ENCODE measurements at places on chromosomes 2 and 18.
A peak's percentile ranks its signal among the peaks of the same experiment; 100 is the strongest.

DNA sequence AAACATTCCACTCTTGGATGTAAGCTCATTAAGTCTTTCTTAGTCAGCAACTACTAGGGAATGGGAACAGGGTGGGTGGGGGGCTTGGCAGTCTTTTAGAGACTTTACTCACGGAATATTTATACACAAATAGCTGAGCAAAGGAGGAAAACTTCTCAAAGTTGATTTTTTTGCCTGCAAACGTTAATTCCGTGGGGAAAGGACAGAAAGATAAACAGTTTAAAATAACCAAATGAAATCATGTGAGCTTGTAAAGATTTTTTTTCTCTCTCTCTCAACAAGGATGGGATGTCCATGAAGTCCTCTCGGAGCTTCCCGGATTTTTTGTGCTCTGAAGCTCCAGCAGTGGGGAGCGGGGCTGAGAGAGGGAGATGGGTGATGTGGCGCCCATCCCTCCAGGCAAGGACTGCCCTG, 32.2 kb upstream of the MAT2A start:
- DNase-seq = no peak

DNA sequence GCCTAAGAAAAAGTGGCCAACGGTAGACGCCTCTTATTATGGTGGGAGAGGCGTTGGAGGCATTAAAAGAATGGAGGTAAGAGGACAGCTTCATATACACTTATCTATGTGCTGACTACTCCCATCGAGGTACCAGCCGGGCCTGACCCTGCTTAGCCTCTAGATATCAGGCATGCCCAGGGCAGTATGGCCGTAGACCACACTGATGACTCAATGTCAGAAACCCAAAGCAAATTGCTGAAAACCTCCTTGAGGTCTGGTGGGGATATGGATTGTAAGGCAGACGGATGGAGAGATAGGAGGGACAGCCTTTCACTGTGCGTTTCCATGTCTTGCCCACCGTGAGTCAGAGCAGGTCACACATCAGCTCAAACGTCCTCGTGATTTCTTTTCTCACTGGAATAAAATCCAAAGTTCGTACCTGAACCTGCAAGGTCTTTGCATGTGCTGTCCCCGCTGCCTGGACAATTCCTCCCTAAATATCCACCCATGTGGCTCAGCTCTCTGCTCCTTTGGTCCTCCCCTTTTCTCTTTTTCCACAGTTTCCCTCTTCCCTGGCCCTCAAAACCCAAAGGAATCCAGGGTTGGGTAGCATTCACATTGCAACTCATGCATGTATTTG, 168.9 kb downstream of the ANTXR1 start:
- DNase-seq = no peak

GRCh38 chr18:46184727-46185126, 80.5 kb downstream of the HAUS1 start:
- no peak for DNase-seq

- no peak for DNase-seq
Measured at GRCh38 chr2:207974216-207974605, 51.1 kb downstream of the PLEKHM3 start.

DNA sequence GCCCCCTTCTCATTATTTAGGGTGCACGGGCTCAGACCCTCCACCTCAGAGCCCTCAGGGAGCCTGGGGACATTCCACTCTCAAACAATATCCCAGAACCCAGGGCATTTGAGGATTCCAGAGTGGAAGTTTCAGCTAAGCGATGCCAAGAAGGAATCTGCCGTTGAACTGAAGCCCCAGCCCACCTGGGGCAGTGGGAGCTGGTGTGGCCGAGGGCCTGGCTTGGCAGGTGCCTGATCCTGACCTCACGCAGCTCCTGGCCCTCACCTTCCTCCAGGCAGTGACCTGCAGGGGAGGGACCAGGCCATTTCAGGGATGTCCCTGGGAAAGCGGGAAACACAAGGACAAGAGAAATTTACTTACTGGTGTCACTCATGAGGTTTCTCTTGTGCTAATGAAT, 58.2 kb downstream of the ACKR3 start:
- DNase-seq = no peak

GRCh38 chr18:35609236-35609635, 27.7 kb downstream of the GALNT1 start:
- DNase-seq = no peak

DNA sequence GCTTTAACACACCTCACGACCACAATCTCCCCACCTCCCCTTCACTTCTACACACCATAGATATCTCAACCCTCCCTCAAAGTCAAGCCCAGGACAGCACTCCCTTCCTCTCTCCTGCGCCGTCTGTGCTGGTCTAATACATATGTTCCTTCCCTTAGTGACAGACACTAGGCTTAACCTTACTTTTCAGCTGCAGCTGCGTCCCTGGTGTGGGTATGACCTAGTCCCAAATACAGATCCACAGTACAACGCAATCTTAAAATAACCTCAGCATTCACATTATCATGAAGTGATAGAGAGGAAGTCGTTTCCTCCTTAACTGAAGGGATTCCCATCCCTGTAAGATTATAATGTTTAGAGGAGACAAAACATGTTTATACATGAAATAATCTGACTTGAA, 192.7 kb upstream of the TANK start:
- DNase-seq = no peak

DNA sequence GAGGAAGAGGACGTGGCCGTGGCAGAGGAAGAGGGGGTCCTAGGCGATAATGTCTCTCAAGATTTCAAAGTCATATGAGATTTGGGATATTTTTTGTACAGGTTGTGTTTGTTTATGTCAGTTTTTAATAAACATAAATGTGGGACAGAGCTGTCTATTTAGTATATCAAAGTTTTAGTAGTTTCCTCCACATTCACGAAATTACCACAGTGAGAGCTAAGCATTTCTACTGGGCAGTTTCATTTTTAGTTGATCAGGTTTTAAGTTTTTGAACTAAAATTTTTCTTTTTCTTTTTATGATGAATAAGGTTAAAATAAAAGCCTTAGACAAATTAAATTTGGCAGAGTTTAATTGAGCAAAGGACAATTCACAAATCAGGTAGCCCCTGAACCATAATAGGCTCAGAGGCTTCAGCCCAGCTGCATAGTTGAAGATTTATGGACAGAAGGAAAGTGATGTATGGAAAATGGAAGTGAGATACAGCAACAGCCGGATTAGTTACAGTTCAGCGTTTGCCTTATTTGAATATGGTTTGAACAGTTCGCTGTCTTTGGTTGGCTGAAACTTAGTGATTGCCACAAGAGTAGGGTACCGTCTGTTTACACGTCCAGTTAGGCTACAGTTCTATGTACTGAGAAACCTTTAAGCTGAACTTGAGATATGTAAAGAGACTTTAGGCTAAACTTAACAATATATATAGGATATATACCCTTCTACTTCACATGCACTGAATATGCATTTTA, 17.1 kb downstream of the SNRPD1 start:
- no peak for DNase-seq

DNA sequence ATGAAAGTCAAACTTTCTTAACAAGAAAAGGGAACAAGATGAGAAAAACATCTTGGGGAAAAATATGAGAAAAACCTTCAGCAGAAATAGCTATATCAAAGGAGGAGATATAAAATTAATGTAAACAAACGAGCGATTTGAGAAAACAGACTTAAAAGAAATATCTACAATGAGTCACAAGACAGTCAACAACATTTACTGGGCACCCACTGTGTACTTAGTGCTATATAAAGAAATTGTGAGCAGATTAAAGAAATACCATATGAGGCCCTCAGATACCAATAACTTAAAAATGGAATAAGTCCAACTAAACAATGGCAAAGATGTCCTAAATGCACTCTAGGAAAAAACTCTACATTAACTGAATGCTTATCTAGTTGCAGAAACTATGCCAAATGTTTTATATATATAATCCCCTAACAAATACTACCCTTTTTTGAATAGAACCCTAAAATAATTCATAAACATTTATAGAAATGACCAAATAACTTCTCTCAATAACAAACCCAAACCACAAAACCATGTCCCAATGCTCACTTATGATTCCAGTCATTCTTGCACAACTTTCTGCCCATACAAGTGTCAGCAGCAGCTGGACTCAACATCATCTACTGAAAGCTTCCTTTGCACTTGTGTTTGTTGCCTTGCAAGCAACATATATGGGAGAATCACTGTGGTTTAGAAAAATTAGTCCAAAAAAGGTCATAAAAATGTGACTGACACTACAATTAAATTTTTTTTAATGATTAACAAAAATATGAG, 83.5 kb downstream of the COBLL1 start:
- no peak for DNase-seq

- no peak for DNase-seq
Measured at GRCh38 chr2:60741576-60741975, 14.5 kb upstream of the PAPOLG start.

- no peak for DNase-seq
Measured at GRCh38 chr2:31219131-31219969, 2.0 kb upstream of the CAPN14 start.

GRCh38 chr18:48470484-48471180, 61.4 kb upstream of the ZBTB7C start:
- DNase-seq = no peak

- no peak for DNase-seq
Measured at GRCh38 chr2:54586062-54586461, 129.9 kb downstream of the SPTBN1 start.

GRCh38 chr2:72841462-72842125, 15.8 kb upstream of the EXOC6B start:
- DNase-seq = peak; percentile 53

DNA sequence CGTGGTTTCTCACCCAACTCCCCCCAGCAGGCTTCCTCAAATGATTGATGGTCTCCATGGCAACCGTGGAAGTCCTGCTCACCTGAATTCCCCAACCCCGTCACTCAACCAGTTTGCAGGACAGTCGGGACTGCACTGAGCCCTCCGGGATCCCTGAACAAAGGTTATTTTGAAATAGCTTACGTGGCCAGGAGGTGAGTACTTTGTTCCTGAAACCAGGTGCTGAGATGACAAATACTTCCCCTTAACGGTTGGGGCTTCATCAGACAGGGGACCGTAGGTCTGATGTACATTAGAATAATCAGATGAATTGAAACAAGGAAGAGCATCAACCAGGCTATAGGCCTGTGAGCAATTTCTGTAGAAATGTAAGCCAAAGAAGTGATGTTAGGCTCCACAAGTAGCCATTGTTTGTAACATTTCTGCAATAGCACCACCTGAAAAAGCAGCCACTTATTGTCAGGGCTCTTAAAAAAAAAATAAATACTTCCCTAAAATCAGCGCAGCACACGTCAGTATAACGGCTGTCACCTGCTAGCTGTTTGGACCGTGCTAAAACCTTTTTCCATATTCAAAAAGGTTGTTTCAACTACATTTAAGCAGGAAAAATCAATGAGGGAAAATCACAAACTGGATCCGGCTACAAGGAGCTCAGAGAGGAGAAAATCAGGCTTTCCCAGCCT, 206.4 kb upstream of the ID2 start:
- DNase-seq = no peak

DNA sequence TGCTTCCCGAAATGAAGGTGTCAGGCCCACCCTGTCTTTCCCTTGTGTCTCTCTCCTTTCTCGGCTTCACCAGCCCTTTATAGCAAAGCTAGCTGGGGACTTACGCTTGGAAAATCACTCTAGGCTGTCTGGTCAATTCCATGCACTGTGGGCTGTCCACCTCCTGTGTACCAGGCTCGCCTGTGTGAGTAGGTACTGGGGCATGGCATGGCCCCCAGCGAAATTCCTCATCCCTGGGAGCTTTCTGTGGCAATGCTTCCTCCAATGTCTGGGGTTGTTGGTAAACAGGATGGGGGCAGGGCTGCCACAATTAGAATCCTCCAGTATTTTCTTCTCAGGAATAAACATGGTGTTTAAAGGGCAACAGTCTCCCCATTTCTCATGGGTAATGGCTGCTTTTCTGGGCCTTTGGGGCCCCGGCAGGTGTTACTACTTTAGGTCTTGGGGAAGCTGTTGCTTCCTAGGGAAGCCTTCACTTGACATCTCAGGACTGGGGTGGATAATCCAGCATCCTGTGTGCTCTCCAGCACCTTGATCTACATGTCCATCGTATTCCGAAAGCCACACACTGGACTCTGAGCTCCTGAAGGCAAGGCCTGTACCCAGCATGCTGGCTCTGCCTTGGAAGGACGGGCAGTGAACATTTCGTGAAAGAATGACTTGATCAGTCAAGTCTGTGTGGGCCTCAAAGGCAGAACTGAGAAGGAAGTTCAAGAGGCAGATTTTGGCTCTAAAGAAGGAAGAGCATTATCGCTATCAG, 21.1 kb downstream of the RHOB start:
- no peak for DNase-seq

- DNase-seq = peak; percentile 84
Measured at GRCh38 chr18:79395761-79396404, at the start of gene NFATC1. Gene NFATC1 (plus strand): TSS chr18:79395930. CDS start chr18:79396225, 295 bp downstream.

GRCh38 chr2:240576036-240576435, 7.8 kb downstream of the RNPEPL1 start:
- DNase-seq = no peak

DNA sequence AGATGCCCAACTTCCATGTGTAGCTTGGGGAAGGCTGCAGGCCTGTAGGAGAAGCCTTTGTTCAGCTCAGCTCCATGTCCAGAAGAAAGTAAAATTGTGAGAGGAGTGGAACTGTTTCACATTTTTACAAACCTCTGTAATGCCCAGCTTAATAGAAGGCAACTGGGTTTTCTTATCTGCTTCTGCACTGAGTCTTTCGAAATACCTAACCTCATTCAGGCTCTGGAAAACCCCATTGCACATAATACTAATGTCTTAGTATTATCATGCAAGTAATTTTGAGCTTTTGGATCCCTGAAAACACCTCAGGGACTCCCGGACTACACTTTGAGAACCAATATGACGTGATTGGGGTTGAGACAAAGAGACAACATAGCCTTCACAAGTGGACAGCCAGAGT, 5.8 kb downstream of the SMIM21 start:
- no peak for DNase-seq

DNA sequence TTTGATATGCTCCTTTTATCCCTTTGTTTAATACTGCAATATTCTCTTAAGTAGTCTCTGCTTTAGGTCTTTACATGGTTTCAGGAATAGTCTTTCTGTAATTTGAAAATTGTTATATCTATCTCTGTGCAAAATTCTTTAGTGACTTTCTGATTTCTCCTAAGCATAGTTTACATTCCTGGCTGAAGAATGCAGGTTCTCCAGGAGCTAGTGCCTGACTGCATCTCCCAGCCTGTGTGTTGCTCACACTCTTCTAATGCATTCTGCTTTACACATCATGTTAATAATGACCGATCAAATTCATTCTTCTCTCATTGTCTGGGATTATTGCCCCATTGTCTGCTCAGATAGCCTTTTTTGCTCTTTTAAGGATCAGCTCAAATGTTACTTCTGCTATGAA, 1349.2 kb downstream of the DSC3 start:
- DNase-seq = no peak

DNA sequence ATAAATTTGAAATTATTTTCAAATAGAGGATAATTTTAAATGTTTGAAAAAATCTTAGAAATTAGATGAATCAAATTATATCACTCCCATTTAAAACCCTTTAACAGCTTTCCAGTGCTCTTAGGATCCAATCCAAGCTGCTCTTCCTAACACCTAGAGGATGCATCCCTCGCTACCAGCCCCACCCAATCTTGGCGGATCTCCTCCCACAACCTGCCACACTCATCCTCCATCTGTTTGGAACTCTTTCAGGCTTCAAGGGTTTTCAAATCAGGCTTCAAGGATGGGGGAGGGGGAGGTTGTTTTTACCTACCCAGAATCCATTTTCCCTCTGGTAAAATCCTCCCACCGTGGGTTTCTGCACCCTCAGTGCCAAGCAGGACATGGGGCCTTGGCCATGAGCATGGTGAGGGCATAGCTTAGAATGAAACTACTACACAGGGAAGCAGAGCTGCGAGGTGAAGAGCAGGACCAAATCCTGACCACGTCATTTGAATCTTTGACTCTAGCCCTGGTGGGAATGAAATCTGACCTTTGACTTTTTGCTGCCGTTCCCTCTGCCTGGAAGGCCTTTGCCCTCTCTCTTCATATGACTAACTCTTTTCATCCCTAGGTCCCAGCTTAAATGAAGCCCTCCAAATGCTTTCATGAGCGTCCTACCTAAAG, 113.0 kb upstream of the MAPRE2 start:
- no peak for DNase-seq
